ENCODE measurements at places on chromosomes 16 and 17. TPM values are rescaled to one million over a fixed set of nuclear protein-coding genes. Genes with fewer than 3 reads are reported as not detected.

KRT17 gene
- total RNA-seq, result 0.24 TPM

GCGR gene
- not detected for total RNA-seq

ZMYND15 gene
- total RNA-seq, result not detected

APOBR gene
- 3.5 TPM for total RNA-seq

PRKAR1A gene
- total RNA-seq, result 209 TPM

KIF2B gene
- not detected for total RNA-seq

ADGRG1 gene
- total RNA-seq, result 6.4 TPM

SLC26A11 gene
- 5.9 TPM for total RNA-seq

HYDIN gene
- total RNA-seq, result 0.17 TPM

CLEC16A gene
- 36.3 TPM for total RNA-seq

ZP2 gene
- total RNA-seq, result not detected

DNAAF8 gene
- not detected for total RNA-seq

KRT20 gene
- total RNA-seq, result not detected

SKAP1 gene
- 48.7 TPM for total RNA-seq

ALDH3A2 gene
- total RNA-seq, result 38.1 TPM

NOXO1 gene
- total RNA-seq, result not detected

RAB11FIP4 gene
- total RNA-seq, result 29.8 TPM

ANKRD40CL gene
- not detected for total RNA-seq

ZNF778 gene
- 9.5 TPM for total RNA-seq

SDR42E1 gene
- 5.9 TPM for total RNA-seq

KCNH6 gene
- total RNA-seq, result not detected

TPSG1 gene
- not detected for total RNA-seq

GRAPL gene
- total RNA-seq, result 5.9 TPM

PPP1R27 gene
- not detected for total RNA-seq

SLC16A13 gene
- total RNA-seq, result 14.3 TPM

EPN2 gene
- 9.3 TPM for total RNA-seq

OR3A3 gene
- not detected for total RNA-seq

All from activated T-helper 1 cell treated with anti-CD3 and anti-CD28 coated beads, Interleukin-12 subunit alpha, Interleukin-12 subunit beta, Interleukin-2, Interleukin-4 antibody, amounts not matched to agents 30 ng/mL and 10 ng/mL and 1 ng/mL, durations not matched to agents 14 hours and 24 hours and 36 hours (primary cell).